Activated naive CD4-positive, alpha-beta T cell treated with anti-CD3 and anti-CD28 coated beads, Interleukin-2, amount 50 U/mL, for 72 hours (primary cell): ENCODE measurements at places on chromosomes 4 and X. TPM values are rescaled to one million over a fixed set of nuclear protein-coding genes. Genes with fewer than 3 reads are reported as not detected.

DNA sequence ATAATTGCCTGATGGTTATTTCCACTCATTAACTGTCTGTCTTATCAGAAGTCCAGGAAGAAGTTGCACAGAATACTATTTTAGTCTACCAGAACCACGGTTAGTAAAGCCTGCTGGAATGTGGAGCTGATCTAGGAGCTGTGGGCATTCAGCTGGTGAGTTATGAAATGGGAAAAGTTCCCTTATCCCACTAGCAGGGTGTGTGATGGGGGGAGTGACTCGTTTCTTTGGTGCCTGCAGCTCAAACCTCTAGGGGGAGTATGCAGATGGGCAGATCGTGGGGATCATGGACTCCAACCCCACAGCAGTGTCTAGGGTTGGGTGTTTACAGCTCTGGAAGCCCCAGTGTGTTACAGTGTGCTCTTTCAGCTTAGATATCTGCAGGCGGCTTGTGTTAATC is 305.7 kb upstream of the BOD1L1 start:
- no peak for DNase-seq

The XAGE1A gene
- total RNA-seq = not detected

GRCh38 chr4:14810568-14810967 is 191.7 kb upstream of the CPEB2 start:
- no peak for DNase-seq

DNA sequence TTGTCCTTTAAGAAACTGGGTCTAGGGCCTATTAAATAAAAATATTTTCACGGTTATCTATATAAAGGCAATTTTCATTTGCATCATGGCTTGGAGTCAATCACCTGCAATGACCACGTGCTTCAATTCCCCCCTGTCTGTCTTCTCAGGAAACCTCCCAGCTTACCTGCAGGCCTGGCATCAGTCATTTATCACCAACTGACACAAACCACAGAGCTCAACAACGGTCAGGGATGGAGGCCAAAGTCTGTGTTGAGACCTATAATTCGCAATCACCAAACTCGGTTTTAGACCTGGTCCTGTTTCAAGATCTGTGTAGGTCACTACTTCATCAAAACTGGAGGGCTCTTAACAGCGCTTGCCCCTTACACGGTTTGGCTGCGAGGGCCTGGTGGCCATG is 1.9 kb downstream of the SLC9A7 start:
- no peak for DNase-seq

The NCBP2L gene
- total RNA-seq = not detected

GRCh38 chrX:27680726-27681125 is 90.6 kb downstream of the DCAF8L2 start:
- DNase-seq = no peak

The MAGEA8 gene
- not detected for total RNA-seq

The MXRA5 gene
- total RNA-seq = not detected

The CYLC1 gene
- total RNA-seq = not detected

The CFP gene
- 5.1 TPM for total RNA-seq

The EDNRA gene
- total RNA-seq = not detected

- no peak for DNase-seq
These were observed 13.5 kb downstream of the MSANTD1 start for GRCh38 chr4:3262208-3263052.
